ENCODE measurements at places on chromosomes 3 and 15.

- DNase-seq: no peak
Measured at GRCh38 chr3:13324835-13325501, 95.2 kb downstream of the NUP210 start.

GRCh38 chr3:119831941-119832371, 50.1 kb downstream of the NR1I2 start:
- DNase-seq: no peak

DNA sequence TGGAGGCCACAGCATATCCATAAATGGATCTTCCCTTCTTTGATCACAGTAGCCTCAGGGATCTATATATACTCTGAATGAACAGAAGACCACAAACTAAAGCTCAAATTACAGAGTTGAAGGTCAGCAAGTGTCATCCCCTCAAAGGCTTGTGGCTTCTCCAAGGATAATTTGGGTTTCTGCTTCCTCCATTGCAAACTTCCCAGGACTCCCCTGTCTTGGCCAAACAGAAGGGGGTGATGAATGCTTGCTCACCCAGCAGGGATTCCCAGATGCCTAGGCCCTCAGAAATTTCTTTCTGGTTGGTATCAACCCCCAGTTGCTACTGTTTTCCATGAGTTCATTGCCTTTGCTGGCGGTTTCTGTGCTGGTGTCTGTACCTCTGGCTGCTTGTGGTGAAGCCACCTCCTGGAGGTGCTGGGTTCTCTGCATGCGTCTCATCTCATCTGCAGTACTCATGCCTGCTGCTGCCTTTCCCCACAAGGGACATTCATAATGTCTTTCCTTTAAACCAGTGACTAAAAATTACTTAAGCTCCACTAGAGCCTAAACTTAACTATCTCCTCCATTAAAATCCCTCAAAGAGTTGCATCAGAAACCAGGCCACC, 17.7 kb downstream of the ENTPD3 start:
- no peak for DNase-seq

GRCh38 chr15:37777006-37777405, 157.4 kb upstream of the TMCO5A start:
- DNase-seq: no peak

DNA sequence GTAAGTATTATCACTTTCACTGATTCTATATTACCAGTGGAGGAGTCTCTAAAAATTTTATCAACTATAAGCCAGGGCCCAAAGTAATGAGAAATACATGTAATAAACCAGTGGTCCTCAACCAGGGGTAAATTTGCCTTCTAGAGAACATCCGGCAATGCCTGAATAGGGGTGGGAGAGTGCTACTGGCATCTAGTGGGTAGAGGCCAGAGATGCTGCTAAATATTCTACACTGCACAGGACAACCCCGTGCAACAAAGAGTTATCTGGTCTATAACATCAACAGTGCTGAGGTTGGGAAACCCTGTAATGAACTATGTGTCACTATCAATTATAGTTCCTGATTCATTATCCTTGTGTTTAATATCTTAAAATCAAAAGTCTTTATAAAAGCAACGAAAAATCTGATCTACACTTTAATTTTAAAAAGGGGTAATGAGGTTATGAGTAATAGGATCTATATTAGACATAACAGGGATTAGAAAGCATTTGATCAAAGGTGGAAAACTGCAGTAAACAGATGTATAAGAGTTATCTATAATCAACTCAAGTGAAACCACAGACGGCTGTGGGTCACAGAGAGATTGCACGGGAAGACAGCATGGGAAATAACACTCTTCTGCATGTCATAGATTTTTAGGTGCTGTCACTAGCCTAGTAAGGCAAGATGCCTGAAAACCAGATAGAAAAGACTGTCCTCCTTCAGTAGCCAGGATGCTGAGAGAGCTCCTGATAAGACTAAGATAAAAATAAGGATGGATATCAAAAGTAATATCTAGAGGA, 2.0 kb downstream of the LYSMD2 start:
- peak; percentile 57 for DNase-seq

GRCh38 chr3:29057326-29057725, 223.5 kb upstream of the RBMS3 start:
- no peak for DNase-seq

- no peak for DNase-seq
Measured at GRCh38 chr15:67914537-67915460, 75.0 kb upstream of the RNU6-1 start.

DNA sequence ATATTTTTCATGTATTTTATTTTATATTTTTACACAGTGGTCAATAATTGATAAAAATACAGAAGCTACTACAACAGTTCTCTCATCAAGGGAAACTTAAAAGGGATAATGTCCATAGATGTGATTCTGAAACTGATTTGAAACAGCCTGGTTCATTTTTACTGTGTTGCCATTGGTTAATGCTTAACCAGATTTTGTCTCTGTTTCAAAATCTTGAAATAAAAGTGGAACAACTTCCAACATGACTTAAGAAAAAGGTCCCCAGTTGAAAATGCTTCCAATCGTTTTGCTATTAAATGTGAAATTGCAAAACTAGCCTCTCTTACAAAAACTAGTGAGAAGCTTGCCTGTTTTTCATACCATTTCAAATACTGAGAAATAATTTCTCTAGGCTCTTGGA, 240.7 kb downstream of the LPP start:
- no peak for DNase-seq

DNA sequence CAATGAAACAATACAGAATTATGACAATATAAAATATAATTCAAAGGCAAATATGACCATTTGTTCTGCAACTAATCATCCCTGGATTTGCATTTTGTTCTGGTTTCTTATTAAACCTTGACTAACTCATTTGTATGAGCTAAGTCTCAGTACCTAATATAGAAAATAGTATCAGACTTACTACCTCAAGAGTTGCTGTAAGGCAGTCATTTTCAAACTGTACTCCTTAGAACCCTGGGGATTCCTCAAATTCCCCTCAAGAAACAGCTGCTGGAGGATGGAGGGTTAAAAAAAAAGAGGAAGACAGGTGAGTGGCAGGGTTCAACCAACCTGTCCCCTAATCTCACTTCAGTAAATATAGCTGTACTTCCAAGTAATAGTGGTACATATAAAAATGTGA, 11.1 kb downstream of the ZBTB11 start:
- no peak for DNase-seq

DNA sequence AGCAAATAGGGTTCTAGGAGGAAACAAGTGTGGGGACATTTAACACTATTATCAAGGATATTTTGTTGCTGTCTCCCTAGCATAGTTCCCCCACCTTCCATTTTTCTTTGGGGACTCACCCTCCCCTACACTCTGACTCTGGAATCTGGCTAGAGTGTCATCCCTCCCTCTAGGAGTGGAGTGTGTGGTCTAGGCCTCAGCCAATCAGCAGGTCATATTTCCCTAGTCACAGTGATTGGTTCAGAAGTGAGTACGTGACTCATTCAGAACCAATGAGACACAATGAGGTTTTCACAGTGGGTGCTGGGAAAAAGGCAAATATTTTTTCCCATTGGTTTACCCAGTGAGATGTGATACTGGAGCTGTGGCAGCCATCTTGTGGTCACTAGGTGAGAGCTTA, 234.4 kb downstream of the SHQ1 start:
- DNase-seq: no peak

GRCh38 chr3:152769523-152769922, 65.4 kb upstream of the P2RY1 start:
- DNase-seq: no peak

- no peak for DNase-seq
Measured at GRCh38 chr3:187403768-187404288, 35.6 kb downstream of the RTP4 start.

DNA sequence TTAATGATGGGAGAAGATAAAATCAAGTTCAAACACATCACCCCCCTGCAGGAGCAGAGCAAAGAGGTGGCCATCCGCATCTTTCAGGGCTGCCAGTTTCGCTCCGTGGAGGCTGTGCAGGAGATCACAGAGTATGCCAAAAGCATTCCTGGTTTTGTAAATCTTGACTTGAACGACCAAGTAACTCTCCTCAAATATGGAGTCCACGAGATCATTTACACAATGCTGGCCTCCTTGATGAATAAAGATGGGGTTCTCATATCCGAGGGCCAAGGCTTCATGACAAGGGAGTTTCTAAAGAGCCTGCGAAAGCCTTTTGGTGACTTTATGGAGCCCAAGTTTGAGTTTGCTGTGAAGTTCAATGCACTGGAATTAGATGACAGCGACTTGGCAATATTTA, 67.5 kb upstream of the TSEN2 start:
- DNase-seq: no peak

DNA sequence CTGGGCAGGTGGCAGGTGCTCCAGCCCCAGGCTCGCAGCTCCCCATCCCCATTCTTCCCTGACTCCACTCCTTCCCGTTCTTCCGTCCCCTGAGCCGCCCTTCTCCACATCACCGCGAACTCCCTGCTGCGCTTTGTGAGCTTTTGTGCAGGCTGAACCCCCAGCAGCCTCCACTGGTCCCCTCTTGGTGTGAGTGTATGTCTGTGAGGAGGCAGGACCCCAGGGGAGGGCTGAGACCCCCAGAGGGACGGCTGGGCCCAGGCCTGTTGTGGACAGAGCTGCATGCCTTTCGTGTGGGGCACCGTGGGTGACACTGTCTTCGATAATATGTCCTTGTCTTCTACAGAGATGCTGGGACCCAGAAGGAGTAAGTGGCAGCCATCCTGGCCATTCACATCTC, 7.3 kb upstream of the ITIH3 start:
- no peak for DNase-seq

DNA sequence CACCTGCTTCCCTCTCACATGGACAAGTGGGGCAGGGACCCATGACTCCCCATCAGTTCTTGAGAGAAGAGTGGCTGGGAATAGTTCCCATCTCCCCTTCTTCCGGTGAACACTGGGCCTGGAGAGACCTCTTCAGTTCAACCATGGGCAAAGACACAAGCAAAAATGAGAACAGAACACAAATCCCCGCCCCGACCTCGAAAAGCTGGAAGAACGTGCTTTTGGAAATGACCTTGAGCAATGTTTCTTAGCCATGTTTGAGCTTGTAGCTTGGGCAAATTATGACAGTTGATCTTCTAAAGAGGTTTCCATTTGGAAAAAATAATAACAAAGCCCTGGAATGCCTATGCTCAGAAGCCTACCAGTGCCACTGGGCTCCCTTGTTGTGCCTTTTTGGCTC, 59.0 kb downstream of the FAM174B start:
- DNase-seq: no peak

GRCh38 chr15:29883126-29883525, 60.9 kb upstream of the TJP1 start:
- no peak for DNase-seq

DNA sequence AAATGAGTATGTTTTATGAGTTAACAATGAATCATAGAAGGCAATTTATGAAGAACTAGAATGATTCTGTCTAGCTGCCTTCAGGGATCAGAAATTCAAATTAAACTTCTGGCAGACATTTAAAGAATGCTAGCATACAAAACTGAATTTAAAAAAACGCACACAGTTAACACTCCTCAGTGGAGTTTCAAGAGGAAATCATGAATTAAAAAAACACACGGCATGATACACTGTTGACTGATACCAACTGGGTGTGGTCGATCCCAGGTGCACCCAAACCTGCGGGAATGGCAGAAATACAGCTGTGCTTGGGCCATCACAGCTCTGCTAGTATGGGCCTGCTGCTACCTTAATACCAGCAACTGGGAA, 526.0 kb downstream of the FOXP1 start:
- DNase-seq: no peak

DNA sequence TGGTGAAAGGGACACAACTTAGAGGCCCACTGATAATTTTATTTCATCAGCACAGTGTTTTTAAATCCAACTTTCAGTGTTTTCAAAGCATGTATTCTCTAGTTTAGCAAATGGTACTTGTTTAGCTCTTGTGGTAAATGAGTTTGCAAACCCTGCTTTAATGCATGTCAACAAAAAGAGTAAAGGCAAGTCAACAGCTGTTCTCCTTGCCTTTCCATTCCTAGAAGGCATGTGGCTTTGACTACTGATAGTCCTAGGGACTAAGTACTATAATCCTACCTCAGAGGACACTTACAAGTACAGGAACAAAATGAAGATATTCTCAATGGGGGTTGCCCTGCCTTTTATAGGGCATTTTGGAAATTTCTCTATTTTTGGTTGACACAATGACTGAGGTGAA, 13.1 kb downstream of the NPTN start:
- DNase-seq: no peak

- DNase-seq: no peak
Measured at GRCh38 chr3:173739726-173740125, 342.2 kb downstream of the NLGN1 start.

DNA sequence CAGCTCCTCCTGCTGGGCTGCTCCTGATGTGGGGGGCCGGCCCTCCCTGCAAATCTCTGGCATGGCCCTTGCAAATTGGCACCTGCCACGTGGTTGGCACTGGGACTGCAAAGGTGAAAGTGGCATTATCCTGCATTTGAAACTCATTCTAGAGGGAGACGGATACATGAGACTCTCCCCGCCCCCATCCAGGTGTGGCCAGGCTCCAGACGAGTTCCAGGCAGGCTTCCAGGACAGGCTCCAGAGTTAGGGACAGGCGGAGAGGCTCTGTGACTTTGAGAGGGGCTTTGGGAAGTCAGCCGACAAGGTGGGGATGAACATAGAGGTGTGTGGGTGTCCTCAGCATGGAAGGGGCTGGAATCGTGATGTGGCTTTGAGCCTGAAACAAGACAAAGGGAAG, 178.5 kb downstream of the APBA2 start:
- no peak for DNase-seq

- DNase-seq: no peak
Measured at GRCh38 chr3:122312826-122313225, 12.2 kb upstream of the CSTA start.
